ENCODE measurements at places on chromosomes 1 and 21.

- H3K4me3 ChIP-seq = no peak overlapping the region
- no peak for DNase-seq
- H3K27ac ChIP-seq = no peak overlapping the region
- H3K4me1 ChIP-seq = peaks cover 44% of the 10 kb centered on the region
These were observed 3.2 kb downstream of the SH2D5 start for GRCh38 chr1:20729155-20729931.

DNA sequence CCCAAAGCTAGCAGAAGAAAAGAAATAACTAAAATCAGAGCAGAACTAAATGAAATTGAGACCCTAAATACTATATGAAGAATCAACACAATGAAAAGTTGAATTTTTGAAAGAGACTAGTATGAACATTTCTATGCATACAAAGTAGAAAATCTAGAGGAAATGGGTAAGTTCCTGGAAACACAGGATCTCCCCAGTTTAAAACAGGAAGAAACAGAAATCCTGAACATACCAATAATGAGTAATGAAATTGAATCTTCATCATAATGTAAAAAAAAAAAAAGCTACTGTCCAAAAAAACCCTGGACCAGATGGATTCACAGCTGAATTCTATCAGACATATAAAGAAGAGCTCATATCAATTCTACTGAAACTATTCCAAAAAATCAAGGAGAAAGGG is 233.5 kb downstream of the PLPP3 start:
- H3K4me3 ChIP-seq = no peak overlapping the region
- no peak for DNase-seq
- peaks cover 3% of the 10 kb centered on the region for H3K36me3 ChIP-seq
- peaks cover 17% of the 10 kb centered on the region for H3K27me3 ChIP-seq
- H3K4me1 ChIP-seq = no peaks in the 10 kb centered on the region
- H3K27ac ChIP-seq = no peak overlapping the region

DNA sequence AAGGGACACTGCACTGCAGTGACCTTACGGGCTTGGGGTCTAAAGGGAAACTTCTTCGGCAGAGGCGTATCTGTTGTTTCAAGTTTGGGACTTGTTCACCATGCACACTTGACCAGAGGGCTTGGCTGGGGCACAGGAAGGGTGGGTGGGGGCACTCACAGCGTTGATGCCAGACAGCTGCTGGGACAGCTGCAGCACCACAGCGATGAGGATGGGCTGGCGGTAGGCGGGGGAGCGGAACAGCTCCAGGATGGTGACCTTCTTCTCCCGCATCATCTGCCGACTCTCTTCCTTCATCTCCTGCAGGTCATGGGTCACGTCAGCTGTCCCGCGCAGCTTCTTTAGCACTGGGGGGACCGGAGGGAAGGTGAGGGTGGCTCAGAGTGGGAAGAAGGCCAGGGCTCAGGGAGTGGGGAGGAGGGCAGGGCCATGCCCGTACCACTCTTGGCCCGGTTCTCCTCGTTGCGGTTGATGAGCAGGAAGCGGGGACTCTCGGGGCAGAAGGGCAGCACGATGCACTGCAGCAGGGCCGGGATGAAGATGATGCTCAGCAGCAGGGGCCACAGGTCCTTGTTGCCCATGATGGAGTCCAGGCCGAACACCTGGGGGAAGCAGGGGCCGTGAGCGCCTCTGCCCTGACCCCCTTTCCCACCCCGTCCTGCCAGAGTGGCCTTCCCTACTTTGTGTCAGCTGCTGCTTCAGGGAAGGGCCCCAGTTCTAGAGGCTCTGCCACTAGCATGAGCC is 29.1 kb downstream of the SLC2A1 start:
- H3K36me3 ChIP-seq = peaks cover 82% of the 10 kb centered on the region
- peak overlapping the region; percentile 96 for H3K27ac ChIP-seq
- no peaks in the 10 kb centered on the region for H3K27me3 ChIP-seq
- H3K4me3 ChIP-seq = peak overlapping the region; percentile 50
- no peak for DNase-seq

DNA sequence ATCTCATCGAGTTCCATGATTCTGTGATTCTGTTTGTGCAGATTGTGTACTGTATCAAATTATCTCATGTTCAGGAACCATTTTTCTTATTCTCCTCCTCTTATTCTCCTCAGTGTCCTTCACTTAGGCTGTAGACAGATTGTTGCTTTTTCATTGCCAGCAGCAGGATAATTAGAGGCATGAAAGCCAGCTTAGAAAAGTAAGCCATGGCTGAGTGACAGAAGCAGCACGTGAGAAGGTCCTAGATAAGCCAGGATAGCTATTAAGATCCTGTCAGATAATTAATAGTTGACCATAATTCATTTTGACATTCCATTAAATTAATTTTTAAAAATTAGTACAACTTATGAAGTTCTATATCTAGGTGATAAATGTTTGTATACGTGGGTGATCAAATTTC is 60.8 kb upstream of the PRKACB start:
- no peak overlapping the region for H3K27ac ChIP-seq
- DNase-seq = no peak
- H3K4me3 ChIP-seq = no peak overlapping the region
- no peaks in the 10 kb centered on the region for H3K27me3 ChIP-seq

DNA sequence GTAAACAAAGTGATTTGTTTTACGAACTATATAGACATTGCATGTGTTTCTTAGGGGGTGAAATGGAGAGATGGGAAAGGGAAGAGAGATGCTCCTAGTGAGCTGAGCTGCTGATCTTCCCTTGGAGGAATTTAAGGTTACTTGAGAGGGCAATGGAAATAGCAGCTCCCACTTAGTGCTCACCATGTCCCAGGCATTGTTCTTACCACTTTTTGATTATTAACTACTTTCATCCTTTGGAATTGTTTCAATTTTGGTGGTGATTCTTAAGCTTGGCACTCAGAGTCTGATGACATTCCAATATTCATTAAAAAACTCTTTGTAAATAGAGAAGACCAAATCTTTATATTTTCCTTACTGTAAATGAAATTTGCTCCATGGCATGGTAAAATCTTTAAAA is 124.9 kb downstream of the ITSN1 start:
- peaks cover 9% of the 10 kb centered on the region for H3K36me3 ChIP-seq
- H3K4me3 ChIP-seq = no peak overlapping the region
- no peak for DNase-seq
- H3K27me3 ChIP-seq = no peaks in the 10 kb centered on the region
- no peaks in the 10 kb centered on the region for H3K4me1 ChIP-seq
- H3K27ac ChIP-seq = no peak overlapping the region

All from stimulated activated naive B cell treated with anti-CD40 and anti-IgM and Interleukin-4, amounts not matched to agents 10 μg/mL and 1 μg/mL and 100 μg/mL, for 72 hours (primary cell).